ENCODE measurements at places on chromosomes 3 and 15.

DNA sequence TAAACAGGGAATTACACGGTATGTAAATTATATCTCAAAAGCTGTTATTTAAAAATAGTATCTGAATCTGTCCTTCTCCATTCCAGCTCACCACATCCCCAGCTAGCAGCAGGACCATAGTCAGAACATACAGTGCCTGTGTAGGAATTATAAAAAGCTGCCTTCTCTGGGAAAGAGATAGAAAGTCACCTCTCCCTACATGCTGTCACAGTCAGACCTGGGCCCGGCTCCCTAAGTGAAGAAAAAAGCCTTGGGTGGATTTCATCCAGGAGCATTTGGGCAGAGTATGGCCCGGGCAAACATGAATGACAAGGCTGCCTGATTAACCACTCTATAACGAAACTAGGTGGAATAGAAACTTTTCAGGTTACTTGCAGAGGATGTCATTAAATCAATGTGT lies 144.1 kb downstream of the CNTN3 start:
- no peak for DNase-seq

DNA sequence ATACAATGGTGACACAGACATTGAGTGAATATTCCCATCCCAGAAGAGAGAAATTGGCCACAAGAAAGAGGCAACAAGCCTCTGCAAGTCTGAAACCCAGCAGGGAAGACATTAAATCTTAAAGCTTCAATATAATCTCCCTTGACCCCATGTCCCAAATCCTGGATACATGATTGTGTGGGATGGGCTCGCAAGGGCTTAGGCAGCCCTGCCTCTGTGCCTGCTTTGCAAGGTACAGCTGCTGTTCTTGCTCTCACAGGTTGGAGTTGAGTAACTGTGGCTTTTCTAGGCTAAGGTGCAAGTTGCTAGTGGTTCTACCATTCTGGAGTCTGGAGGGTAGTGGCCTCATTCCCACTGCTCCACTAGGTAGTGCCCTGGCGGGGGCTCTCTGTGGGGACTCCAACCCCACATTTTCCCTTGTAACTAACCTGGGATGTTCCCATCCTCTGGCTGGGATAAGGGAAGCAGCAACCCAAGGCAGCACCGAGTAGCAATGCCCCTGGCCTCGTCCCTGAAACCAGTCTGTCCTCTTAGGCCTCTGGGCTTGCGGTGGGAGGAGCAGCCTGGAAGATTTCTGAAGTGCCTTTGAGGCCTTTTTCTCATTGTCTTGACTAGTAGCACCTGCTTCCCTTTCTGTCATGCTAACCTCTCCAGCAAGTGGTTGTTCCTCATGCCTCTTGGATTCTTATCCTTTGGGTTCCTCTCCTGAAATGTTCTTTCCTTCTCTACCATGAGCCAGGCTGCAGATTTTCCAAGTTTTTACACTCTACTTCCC lies 90.0 kb downstream of the FAM174B start:
- DNase-seq, result no peak

DNA sequence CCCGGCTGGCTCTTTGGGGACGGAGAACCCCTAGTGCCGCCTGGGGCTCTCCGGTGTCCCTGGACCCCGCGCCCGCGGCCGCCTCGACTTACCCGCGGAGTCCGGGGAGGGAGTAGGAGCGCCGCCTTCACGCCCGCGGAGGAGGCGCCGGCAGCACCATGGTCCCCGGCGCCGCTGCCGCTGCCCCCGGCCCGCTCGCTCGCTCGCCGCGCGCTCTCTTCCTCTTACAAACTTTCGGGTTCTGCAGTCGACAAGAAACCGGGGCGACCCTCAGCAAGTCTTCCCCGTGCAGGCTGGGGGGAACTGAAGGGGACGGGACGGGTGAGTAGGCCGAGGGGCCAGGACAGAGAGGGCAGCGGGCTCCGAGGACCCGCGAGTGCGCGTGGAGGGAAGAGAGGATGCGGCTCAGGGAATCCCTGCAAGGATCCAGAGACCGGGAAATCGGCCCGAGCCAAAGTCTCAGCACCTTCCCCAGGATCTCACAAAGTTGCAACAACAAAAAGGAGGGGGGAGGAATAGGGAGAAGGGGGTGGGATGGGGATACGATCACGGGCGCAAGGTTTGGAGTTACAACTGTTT lies 2.0 kb downstream of the FOXP1 start:
- no peak for DNase-seq

DNA sequence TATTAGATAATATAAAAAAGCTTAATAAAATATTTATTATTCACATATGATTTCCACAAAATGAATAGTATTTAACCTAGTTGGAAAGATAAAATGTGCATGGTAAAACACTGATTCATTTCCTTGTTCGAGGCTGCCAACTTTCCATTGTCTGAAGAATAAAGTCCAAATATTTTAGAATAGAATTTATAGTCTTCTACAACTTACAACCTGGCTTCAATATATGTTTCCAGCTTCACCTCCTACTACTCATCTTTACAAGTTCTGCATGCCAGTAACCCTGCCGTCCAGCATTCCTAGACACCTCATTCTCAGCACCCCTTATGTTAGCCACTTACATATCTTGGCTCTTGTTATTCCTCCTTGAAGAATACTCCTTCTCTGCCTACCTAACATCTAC lies 244.5 kb downstream of the FGF12 start:
- DNase-seq, result no peak

GRCh38 chr15:41921639-41922038 lies 27.8 kb upstream of the SPTBN5 start:
- DNase-seq, result no peak

DNA sequence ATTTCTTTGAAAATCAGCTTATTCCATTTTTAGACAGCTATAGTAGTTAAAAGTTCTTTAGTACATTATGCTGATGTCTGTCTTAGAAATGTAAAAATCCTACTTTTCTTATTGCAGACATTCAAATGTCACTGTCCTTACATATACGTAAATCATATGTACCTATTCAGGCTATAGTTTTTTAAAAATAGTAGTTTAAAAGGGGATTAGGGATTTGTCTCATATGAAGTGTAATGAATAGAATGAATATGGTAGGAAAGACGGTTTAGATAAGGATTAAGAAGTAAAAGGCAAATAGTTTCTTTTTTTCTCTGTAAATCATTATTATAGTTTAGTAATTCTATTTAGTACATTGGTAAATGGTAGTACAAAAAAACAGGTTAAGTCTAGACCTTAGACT lies 7.4 kb downstream of the DIPK2A start:
- no peak for DNase-seq

GRCh38 chr3:72636969-72637597 lies 211.2 kb downstream of the SHQ1 start:
- no peak for DNase-seq

DNA sequence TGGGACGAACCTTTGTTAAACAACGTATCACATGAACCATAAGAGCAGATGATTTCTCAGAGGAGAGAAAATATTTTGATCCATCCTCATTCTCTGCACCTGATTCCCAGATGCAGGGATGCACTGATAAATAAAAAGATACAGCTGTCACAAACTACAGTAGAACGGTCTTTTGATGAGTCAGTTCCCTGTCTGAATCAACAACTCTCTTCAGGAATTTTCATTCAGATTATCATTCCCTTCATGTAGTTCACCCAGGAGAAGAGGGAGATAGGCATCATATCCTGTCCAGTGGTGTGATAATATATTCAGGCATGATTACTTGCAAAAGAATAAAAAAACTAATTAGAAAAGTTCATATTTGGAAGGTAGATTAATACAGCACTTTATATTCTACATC lies 521.5 kb downstream of the PYDC2 start:
- DNase-seq, result no peak

GRCh38 chr3:170632780-170633179 lies 46.9 kb upstream of the SLC7A14 start:
- no peak for DNase-seq
